ENCODE measurements at places on chromosomes 5 and 9.

DNA sequence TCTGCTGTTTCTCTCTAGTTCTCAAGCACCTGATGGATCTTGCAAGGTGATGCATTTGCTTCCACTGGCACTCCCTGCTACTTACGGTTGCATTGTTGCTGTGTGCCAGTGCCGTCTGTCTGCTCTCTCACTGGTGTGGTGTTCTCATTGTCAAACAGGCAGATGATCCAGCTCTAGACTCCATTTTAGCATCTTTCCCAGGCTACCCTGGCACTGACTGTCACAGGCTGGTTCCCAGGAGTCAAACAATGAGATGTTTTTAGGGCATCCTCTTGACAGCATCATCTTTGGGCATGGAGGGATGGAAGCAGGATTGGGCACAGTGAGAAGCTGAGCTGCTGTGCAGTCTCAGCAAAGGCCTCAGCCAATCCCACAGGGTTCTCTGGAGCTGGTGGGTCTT, 12.9 kb downstream of the MTRR start:
- no peaks in the 10 kb centered on the region for H3K4me1 ChIP-seq
- H3K27me3 ChIP-seq: no peaks in the 10 kb centered on the region
- H3K4me3 ChIP-seq: no peak overlapping the region
- DNase-seq: no peak
- no peak overlapping the region for H3K27ac ChIP-seq

GRCh38 chr5:78600687-78601414, 47.7 kb downstream of the LHFPL2 start:
- H3K36me3 ChIP-seq: no peaks in the 10 kb centered on the region
- no peak for DNase-seq
- H3K27ac ChIP-seq: no peak overlapping the region
- H3K4me3 ChIP-seq: no peak overlapping the region
- no peaks in the 10 kb centered on the region for H3K4me1 ChIP-seq

DNA sequence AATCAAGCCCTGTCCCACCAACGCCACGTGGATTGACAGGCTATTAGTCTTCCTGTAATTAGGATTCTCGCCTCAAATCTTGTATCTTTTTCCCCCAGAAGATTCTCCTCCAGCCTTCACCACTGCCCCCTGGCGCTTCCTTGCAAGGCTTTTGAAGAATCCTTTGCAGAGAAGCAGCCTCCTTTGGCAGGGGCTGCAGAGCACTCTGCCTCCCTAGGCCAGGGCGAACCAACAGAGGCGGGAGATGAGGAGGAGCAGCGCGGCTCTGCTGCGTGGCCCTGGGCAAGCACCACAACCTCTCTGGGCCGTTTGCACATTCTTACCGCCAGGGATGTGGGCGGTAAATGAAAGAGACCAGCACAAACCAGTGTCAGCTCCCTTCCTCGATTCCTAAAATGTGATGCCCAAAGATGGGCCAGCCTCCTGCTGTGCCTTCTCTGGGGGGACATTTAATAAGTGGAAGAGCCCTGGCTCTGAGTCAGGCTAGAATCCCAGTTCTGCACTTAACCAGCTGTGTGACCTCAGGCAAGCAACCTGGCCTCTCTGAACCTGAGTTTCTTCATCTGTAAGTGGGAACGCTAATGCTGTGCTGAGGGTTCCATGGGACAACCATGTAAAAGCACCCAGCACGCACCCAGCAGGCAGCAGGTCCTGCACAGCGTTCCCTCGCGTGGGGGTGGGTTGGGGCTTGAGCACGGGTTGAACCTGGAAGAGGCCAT, 128.6 kb downstream of the KCNIP1 start:
- no peaks in the 10 kb centered on the region for H3K36me3 ChIP-seq
- H3K27me3 ChIP-seq: no peaks in the 10 kb centered on the region
- peak overlapping the region; percentile 7 for H3K4me3 ChIP-seq
- peaks cover 6% of the 10 kb centered on the region for H3K4me1 ChIP-seq
- H3K27ac ChIP-seq: no peak overlapping the region

DNA sequence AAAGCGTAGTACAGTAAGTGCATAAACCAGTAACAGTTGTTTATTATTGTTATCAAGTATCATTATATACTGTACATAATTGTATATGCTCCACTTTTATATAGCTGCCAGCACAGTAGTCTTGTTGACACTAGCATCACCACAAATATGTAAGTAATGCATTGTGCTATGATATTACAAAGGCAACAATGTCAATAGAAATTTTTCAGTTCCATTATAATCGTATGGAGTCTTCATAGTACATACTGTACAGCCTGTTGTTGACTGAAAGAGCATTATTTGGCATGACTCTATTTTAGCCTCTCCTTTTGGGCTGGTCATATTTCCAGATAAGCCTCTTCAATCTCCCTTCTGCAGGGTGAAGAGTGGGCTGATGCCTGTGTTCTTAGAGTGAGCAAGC, 40.4 kb downstream of the CFAP95 start:
- DNase-seq: no peak
- no peak overlapping the region for H3K4me3 ChIP-seq
- H3K27ac ChIP-seq: no peak overlapping the region
- H3K36me3 ChIP-seq: peaks cover 8% of the 10 kb centered on the region
- no peaks in the 10 kb centered on the region for H3K27me3 ChIP-seq
- no peaks in the 10 kb centered on the region for H3K4me1 ChIP-seq
